Stimulated activated memory B cell treated with anti-CD40 and anti-IgM and Interleukin-4, amounts not matched to agents 10 μg/mL and 1 μg/mL and 100 μg/mL, for 72 hours (primary cell): ENCODE measurements at places on chromosomes 6 and 20.

GRCh38 chr6:72421387-72421786 lies 200.5 kb upstream of the KCNQ5 start:
- H3K27ac ChIP-seq, result no peak overlapping the region
- peaks cover 10% of the 10 kb centered on the region for H3K4me1 ChIP-seq
- ATAC-seq, result no peak
- peaks cover 14% of the 10 kb centered on the region for H3K27me3 ChIP-seq
- H3K36me3 ChIP-seq, result no peaks in the 10 kb centered on the region
- no peak overlapping the region for H3K4me3 ChIP-seq

GRCh38 chr6:155418017-155418761 lies 37.5 kb downstream of the NOX3 start:
- peak overlapping the region; percentile 66 for H3K4me3 ChIP-seq
- no peaks in the 10 kb centered on the region for H3K27me3 ChIP-seq
- no peaks in the 10 kb centered on the region for H3K36me3 ChIP-seq
- H3K4me1 ChIP-seq, result peaks cover 49% of the 10 kb centered on the region
- H3K27ac ChIP-seq, result peak overlapping the region; percentile 91

GRCh38 chr6:114987281-114987680 lies 644.5 kb upstream of the HS3ST5 start:
- no peak overlapping the region for H3K4me3 ChIP-seq
- H3K36me3 ChIP-seq, result no peaks in the 10 kb centered on the region
- no peaks in the 10 kb centered on the region for H3K4me1 ChIP-seq

GRCh38 chr6:9977411-9977810 lies 437.5 kb downstream of the TFAP2A start:
- no peak overlapping the region for H3K27ac ChIP-seq
- no peaks in the 10 kb centered on the region for H3K27me3 ChIP-seq
- H3K36me3 ChIP-seq, result no peaks in the 10 kb centered on the region
- no peak overlapping the region for H3K4me3 ChIP-seq

GRCh38 chr20:47148059-47148458 lies 208.4 kb downstream of the ZMYND8 start:
- no peak overlapping the region for H3K4me3 ChIP-seq
- H3K27me3 ChIP-seq, result peaks cover 36% of the 10 kb centered on the region
- no peaks in the 10 kb centered on the region for H3K36me3 ChIP-seq
- H3K4me1 ChIP-seq, result no peaks in the 10 kb centered on the region
- ATAC-seq, result no peak

DNA sequence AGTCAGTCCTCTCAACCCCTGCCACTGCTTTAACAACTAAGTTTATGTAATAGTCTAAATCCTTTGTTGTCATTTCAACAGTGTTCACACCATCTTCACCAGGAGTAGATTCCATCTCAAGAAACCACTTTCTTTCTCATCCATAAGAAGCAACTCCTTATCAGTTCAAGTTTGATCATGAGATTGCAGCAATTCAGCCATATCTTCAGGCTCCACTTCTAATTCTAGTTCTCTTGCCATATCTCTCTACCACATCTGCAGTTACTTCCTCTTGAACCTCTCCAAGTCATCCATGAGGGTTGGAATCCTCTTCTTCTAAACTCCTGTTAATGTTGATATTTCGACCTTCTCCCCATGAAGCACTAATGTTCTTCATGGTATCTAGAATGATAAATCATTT lies 57.9 kb upstream of the FOXO3 start:
- H3K27me3 ChIP-seq, result no peaks in the 10 kb centered on the region
- H3K4me1 ChIP-seq, result no peaks in the 10 kb centered on the region
- H3K27ac ChIP-seq, result no peak overlapping the region
- no peak for ATAC-seq
- no peak overlapping the region for H3K4me3 ChIP-seq

GRCh38 chr20:17442588-17442987 lies 88.6 kb downstream of the BFSP1 start:
- no peak for ATAC-seq
- no peaks in the 10 kb centered on the region for H3K4me1 ChIP-seq
- peaks cover 9% of the 10 kb centered on the region for H3K27me3 ChIP-seq
- no peaks in the 10 kb centered on the region for H3K36me3 ChIP-seq
- H3K4me3 ChIP-seq, result no peak overlapping the region

DNA sequence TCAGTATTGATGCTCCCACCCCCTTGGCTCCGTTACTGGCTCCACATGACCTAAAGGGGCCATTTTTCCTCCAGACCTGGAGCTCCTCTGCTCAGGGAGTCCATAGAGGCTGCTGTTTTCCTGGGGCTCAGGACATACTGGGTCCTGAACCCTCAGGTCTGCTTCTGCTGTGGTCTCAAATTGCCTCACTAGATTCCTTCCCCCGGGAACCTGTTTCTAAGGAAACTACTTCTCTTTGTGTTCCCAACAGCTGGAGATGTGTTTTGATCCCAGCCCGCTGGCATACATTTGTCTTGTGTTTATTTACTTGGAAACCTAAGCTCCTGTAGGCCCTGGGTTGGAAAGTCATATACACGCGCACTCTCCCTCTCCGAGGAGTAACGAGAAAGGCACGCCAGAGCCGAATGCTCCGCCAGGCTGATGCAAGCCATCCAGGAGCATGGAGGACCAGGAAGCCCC lies 222.8 kb downstream of the UST start:
- H3K36me3 ChIP-seq, result peaks cover 29% of the 10 kb centered on the region
- no peaks in the 10 kb centered on the region for H3K27me3 ChIP-seq
- H3K27ac ChIP-seq, result no peak overlapping the region
- peaks cover 13% of the 10 kb centered on the region for H3K4me1 ChIP-seq
- no peak overlapping the region for H3K4me3 ChIP-seq

DNA sequence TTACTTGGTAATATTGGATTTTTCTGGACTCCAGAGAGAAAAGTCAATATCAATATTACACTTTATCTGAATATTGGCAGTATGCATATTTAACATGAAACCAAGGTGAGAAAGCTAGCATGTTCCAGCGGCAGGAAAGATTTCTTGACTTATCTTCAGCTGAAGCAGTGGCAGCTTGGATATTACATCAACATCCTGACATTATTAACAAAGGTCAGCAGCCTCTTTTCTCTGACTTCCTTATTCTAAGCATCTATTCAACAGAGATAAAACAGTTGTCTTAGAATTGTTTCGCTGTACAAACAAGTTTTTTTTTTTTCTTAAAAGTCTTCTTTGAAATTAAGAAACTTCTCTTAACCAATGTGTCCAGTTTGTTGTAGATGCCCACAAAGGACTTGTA lies 11.8 kb downstream of the DCBLD1 start:
- H3K4me3 ChIP-seq, result no peak overlapping the region
- H3K4me1 ChIP-seq, result no peaks in the 10 kb centered on the region
- H3K27ac ChIP-seq, result no peak overlapping the region
- H3K36me3 ChIP-seq, result no peaks in the 10 kb centered on the region

- H3K27ac ChIP-seq, result no peak overlapping the region
- H3K4me1 ChIP-seq, result no peaks in the 10 kb centered on the region
- H3K27me3 ChIP-seq, result peaks cover under 1% of the 10 kb centered on the region
Measured at GRCh38 chr6:39020136-39020535, 28.4 kb upstream of the GLP1R start.

DNA sequence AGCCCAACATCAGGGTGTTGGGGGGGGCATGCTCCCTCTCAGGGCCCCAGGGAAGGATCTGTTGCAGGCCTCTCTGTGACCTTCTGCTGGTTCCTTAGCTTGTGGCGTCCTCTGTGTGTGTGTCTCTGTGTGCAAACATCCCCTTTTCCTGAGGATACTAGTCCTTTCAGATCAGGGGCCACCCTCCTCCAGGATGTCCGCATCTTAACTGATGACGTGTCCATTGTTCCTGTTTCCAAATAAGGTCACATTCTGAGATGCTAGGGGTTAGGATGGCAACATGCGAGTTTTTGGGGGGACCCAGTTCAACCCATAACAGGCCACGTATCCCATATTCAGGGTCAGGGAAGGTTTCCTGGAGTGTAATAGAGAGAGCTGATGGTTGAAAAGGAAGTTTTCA lies 40.9 kb downstream of the GMPR start:
- ATAC-seq, result no peak
- peaks cover 43% of the 10 kb centered on the region for H3K27me3 ChIP-seq
- no peak overlapping the region for H3K27ac ChIP-seq
- H3K4me3 ChIP-seq, result no peak overlapping the region
- H3K36me3 ChIP-seq, result no peaks in the 10 kb centered on the region

DNA sequence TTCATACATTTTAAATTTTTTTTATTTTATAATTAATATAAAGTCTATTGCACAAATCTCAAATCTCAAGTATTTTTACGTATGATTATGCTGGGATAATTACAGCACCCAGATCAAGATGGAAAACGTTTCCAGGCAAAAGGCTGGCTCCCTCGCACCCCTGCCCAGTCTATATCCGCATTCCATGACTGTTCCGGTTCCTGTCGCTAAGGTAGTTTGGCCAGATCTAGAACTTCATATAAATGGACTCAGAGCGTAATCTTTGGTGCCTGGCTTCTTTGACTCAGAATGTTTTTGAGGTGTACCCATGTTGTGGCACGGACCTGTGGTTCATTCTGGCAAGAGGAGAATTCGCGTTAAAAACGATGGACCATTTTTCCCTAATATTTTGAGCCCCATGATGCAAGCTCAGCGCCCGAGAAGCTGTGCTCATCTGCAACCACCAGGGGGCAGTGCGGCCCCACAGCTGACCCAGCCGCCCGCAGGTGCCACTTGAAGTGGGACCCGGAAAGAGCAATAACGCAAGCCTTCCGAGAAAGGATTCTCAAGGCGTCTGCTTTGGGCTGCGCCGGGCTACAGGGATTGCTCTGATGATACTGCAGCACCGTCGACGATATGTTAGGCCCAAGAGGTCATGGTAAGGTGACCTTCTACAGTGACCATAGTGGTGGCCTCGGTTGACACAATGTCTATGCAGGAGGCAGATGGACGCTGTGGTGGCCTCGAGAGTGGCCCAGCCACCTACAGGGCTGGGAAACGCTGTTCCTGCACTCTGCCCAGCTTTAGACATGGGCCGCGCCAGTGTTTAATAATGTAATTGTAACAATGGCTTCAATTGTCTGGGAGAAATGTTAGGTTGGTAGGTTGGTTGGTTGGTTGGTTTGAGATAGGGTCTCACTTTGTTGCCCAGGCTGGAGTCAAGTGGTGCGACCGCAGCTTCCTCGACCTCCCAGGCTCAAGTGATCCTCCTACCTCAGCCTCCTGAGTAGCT lies 160.1 kb downstream of the ZMYND8 start:
- H3K36me3 ChIP-seq, result no peaks in the 10 kb centered on the region
- peaks cover 8% of the 10 kb centered on the region for H3K27me3 ChIP-seq
- ATAC-seq, result peak; percentile 77
- H3K4me1 ChIP-seq, result peaks cover 9% of the 10 kb centered on the region
- H3K27ac ChIP-seq, result no peak overlapping the region

- peaks cover 11% of the 10 kb centered on the region for H3K27me3 ChIP-seq
- H3K36me3 ChIP-seq, result peaks cover 5% of the 10 kb centered on the region
Measured at GRCh38 chr6:131893198-131893597, 58.0 kb downstream of the CCN2 start.

DNA sequence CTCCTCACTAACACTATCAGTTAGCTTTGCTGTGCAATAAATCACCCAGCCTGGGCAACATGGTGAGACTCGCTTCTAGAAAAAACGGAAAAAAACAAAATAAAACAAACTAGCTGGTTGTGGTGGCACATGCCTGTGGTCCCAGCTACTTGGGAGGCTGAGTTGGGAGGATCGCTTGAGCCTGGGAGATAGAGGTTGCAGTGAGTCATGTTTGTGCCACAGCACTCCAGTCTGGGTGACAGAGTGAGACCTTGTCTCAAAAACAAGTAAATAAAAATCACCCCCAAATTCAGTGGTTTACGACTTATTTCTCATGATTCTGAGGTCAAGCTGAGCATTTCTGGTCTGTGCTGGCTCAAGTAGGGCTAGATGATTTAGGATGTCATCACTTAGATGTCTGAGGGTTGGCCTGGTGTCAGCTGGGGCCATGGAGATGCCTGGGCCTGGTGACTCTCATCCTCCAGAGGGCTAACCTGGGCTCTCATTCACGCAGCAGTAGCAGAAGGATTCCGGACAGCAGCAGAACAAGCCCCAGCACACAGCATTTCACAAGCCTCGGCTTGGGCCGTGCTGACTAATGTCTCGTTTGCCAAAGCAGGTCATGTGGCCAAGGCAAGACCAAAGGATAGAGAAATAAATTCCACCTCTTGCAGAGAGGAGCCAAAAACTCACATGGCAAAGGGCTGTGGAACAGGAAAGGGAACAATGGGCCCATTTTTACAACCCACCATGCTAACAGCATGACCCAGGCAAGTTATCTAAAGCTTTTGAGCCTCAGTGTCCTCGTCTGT lies 32.5 kb downstream of the MGME1 start:
- ATAC-seq, result no peak
- no peak overlapping the region for H3K27ac ChIP-seq
- no peaks in the 10 kb centered on the region for H3K36me3 ChIP-seq
- no peak overlapping the region for H3K4me3 ChIP-seq

DNA sequence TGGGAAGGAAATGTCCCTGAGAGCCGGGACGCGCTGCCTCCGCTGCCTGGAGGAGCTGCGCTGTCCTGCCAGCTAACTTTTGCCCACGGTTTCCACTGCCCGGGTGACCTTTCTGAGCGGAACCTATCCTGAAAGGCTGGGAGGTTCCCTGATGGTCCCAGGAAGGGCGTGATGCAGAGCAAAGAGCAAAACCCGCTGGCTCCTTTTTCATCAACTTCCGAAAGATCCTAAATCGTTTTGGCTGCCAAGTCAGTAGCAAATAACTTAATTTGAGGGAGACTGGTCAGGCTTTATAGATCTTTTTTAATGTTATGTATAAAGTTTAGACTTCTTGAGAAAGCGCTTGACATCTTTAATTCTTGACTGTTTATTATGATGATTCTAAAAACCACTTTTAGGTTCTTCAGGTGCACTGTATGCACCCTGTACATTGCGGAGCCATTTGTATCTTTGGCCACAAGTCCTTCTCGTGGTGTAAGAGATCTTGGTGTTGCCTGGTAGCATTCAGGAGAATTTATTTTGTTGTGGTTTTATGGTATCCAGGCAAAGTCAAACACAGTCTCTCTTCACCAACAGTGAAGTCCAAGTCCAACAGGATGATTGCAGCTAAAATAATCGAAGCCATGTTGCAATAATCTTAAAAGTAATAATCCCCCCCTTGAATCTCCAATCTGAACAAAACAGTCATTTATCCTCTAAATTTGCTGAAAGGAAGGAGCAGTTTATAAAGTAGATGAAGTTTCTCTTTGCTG lies at the start of gene SYNE1:
Gene SYNE1, minus strand, starts transcription at position 67 of the 752 bp plus-strand sequence. CDS start 9,031 bp downstream, outside the sequence.
- ATAC-seq, result no peak
- H3K27me3 ChIP-seq, result peaks cover 41% of the 10 kb centered on the region
- H3K4me1 ChIP-seq, result peaks cover 17% of the 10 kb centered on the region
- H3K27ac ChIP-seq, result no peak within 1 kb of the TSS
- H3K4me3 ChIP-seq, result peak within 1 kb of the TSS; percentile 63

- peaks cover 12% of the 10 kb centered on the region for H3K4me1 ChIP-seq
- no peak overlapping the region for H3K4me3 ChIP-seq
- peaks cover 20% of the 10 kb centered on the region for H3K27me3 ChIP-seq
- no peak for ATAC-seq
- H3K36me3 ChIP-seq, result no peaks in the 10 kb centered on the region
Measured at GRCh38 chr6:63537201-63537958, 34.9 kb upstream of the LOC128125822 start.

- peaks cover 46% of the 10 kb centered on the region for H3K27me3 ChIP-seq
- peaks cover 10% of the 10 kb centered on the region for H3K4me1 ChIP-seq
Measured at GRCh38 chr6:165663377-165663735, 315 bp upstream of the PDE10A start.
